ENCODE measurements at places on chromosomes 6 and 20.
A peak's percentile ranks its signal among the peaks of the same experiment; 100 is the strongest.

GRCh38 chr6:96196633-96197032 lies 180.9 kb downstream of the FUT9 start:
- DNase-seq = no peak

- DNase-seq = no peak
Observed at GRCh38 chr6:95866732-95867131, 149.0 kb upstream of the FUT9 start.

- DNase-seq = peak; percentile 36
Observed at GRCh38 chr6:153131037-153131981, at the start of gene RGS17. TSS of gene RGS17 (minus strand) at chr6:153131282. CDS start at chr6:153044018, 87,264 bp downstream.

DNA sequence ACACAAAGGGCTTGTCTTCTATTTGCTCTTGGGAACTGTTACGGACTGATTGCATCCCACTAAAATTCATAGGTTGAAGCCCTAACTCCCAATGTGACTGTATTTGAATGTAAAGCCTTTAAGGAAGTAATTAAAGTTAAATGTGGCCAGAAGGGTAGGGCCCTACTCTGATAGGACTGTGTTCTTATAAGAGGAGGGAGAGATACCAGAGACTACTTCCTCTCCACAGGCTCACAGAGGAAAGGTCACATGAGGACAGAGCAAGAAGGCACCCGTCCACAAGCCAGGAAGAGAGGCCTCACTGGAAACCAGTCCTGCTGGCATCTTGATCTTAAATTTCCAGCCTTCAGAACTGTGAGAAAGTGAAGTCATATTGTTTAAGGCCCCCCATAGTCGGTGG lies 211.9 kb downstream of the CDH26 start:
- no peak for DNase-seq

DNA sequence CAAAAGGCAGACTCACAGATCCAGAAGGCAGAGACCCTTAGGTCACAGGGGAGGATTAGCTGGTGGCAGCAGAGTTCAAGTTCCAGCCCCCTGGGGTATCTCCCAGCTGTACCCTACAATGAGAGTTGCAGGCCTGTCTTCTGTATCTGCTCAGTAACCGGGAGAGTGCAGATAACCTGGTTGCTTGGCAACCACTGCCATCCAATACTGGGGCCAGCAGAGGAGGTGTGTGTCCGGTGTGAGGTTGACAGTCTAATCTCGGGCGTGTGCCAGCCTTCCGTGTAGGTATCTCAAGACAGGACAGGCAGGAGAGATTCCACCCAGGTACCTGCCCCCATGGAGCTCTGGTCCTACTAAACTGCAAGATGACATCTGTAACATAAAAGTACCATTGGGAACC lies 56.6 kb upstream of the TBC1D7 start:
- no peak for DNase-seq

DNA sequence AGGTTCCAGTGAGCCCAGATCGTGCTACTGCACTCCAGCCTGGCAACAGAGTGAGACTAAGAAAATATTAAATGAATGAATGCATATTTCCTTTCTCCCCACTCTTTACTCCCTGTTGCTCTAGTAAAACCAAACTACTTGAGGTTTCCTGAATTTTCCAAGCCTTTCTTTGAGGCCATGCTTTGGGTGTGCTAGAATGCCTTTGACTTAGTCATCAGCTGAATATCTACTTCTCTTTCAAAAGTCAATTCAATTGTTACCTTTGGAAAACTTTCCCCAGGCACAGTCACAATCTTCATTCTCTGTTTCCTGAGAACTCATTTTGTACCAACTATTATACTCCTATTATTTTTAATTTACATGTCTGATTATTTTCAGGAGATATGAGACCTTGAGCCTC lies 27.5 kb upstream of the CEP85L start:
- DNase-seq = no peak

DNA sequence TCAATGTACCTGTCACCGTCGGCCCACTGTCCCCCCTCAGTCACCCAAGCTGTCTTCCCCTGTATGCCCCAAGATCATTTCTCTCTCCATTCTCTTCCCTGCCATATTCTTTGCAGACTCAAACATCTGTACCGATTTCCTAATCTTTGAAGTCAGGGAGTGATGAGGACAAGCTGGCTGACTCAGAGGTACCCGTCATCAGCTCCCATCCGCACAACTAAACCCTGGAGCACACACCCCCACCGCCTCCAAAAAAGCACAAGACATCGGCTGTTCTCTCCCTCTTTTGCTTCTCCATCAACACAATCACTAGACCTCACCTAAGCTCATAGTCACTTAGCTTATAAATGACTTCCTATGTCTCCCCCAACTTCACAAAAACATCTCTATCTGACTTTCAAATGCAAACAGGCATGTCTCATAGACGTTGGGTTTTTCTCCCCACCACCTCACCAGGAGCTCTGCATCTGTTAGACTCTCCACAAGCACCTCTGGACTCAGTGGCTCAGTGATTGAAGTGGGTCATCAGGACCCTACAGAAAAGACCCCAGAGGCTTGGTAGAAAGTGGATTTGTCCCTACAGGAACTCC lies 11.5 kb upstream of the NFATC2 start:
- DNase-seq = no peak

DNA sequence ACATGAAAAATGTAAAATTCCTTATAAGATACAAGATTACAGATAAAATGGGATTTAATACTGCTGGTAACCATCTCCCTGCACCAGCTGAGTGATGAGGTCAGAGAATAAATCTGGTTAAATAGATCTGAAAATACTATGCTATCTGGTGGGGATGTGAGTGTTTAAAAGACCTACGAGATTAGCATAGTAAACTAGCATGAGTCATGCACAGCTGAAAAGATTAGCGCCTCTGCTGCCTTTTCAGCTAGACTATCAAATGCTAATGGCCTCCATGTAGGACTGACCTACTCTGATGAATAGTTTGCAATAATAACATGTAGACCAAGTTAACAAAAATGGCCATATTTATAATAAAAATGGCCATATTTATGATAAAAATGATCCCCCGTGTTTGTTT lies 553.3 kb downstream of the C6orf118 start:
- no peak for DNase-seq

DNA sequence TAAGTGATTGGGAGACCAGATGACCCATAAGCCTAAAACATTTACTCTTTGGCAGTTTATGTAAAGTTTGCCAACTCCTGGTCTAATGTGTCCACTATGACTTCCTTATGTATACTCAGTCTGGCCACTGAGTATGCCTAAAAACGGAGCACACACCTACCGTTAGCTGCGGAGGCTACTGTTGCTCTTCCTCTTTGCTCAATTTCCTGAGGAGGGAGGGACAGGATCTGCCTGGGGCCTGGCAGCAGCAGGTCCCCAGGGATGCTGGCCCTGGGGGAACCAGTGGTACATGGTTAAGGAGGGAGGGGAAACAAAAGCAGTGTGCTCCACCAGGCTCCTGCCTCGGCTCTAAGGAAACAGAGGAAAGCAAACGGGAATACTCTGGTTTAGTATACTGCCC lies 113.5 kb downstream of the CDYL start:
- no peak for DNase-seq

GRCh38 chr20:3323398-3323797 lies 84.1 kb downstream of the DNAAF9 start:
- DNase-seq = no peak

DNA sequence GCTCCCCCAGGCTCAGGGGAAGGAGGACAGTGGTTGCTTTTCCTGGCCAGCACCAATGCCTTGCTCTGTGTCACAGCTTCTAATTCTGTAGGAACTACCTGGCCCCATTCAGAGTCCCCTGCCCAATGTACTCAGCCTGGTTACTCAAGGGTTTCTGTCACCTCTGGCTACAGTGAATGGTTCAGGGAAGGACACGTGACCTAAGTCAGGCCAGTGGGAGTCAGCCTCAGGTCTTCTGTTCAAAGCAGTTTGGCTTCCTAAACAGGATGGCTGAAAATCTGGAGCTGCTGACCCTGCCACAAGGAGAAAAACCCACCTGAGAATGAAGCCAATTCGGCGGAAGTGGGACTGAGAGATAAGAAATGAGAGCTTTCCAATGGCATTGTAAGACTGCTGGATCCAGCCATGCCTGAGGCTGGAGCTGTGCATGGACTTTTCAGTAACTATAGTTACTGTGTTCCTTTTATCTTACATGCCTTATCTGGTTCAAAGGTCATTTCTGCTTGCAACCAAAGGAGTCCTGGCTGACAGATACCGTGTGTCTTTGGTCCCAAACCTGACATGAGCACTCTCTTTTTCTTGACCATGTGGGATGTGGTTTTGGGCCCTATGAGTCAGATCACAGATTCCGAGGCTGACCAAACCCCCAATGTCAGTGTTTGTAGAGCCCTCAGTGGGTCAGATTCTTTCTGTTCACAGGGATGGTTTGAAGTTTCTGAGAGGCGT lies 104.3 kb downstream of the SULF2 start:
- no peak for DNase-seq

- DNase-seq = no peak
Observed at GRCh38 chr6:43856005-43856765, 86.2 kb downstream of the VEGFA start.

- no peak for DNase-seq
Observed at GRCh38 chr6:112307707-112308106, 39.4 kb upstream of the RFPL4B start.

- no peak for DNase-seq
Observed at GRCh38 chr6:77173472-77174074, 289.7 kb downstream of the HTR1B start.

- DNase-seq = no peak
Observed at GRCh38 chr6:161222706-161223234, 51.1 kb downstream of the AGPAT4 start.

- DNase-seq = no peak
Observed at GRCh38 chr6:142246960-142247359, 54.8 kb upstream of the ADGRG6 start.

GRCh38 chr6:83615025-83615999 lies 93.6 kb downstream of the SNAP91 start:
- no peak for DNase-seq

DNA sequence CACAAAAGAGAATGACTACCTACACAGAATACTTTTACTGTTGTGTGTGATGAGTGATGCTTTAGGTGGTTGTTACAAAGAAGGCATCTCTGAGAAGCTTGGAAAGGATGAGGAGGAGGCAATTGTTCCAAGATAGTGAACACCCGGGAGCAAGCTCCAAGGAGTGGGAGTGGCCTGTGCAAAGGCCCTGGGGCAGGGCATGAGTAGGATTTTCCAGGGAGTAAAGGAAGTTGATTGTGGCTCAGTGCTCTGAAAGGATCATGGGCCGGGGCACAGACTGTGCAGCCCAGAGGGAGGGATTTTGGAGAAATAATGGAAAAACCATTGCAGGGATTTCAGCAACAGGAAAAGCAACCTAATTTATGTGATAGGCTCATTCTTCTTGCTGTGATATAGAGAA lies 264.3 kb downstream of the CDH26 start:
- DNase-seq = no peak

GRCh38 chr6:142725024-142725770 lies 219.8 kb downstream of the HIVEP2 start:
- no peak for DNase-seq

- no peak for DNase-seq
Observed at GRCh38 chr6:41200296-41200900, 551 bp downstream of the TREML2 start.

- peak; percentile 69 for DNase-seq
Observed at GRCh38 chr6:113994934-113995342, 24.0 kb upstream of the HDAC2 start.

GRCh38 chr6:82484001-82484400 lies 120.4 kb downstream of the TPBG start:
- DNase-seq = no peak

DNA sequence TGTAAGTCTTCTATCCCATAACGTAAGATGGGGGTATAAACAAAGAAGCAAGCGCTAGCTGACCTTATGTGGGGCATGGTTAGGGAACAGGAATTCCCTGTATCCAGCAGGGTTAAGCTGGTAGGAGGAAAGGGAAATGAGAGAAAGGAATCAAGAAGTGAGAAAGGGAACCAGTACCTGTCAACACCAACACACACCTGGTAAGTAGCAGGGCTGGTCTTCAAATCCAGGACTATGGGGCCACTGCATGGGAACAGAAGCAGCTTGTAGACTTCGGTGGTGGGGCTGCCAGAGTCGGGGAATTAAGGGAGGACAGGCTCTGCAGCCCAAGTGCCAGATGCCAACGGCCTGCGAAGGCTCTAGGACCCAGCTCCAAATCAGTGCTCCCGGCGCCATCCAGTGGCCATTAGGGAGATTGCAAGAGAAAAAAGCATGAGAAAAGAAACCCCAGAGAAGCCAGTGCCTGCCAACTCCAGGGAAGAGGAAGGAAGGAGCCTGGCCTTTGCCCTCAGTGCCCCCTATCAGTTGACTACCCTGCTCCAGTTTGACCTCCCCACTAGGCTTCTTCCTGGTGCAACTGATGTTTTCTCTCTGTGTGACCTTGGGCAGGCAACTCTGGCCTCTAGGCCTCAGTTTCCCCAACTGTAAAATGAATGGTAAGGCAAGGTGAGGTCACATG lies 15.8 kb upstream of the RBPJL start:
- DNase-seq = peak; percentile 28

DNA sequence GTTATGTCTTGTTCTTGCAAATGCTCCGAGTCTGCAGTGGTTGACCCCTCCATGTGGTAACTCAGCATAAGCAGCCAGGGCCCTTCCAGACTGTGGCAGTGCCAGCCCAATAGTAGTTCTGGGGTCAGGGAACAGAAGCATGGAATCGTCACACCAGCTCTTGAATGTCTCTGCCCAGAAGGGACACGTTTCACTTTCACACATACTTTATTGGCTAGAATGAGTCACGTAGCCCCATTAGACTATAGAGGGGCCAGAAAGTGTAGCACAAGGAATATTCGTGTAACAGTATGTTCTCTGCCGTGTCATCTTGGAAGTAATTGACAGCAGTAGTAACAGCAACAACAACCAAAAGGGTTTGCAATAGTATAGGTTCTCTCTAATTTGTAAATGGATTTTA lies 254.7 kb downstream of the FARS2 start:
- no peak for DNase-seq

- no peak for DNase-seq
Observed at GRCh38 chr20:39660965-39661364, 698.8 kb downstream of the DHX35 start.

GRCh38 chr6:62891065-62891647 lies 320.1 kb upstream of the FKBP1C start:
- no peak for DNase-seq

GRCh38 chr6:165983112-165984072 lies 184.3 kb downstream of the TBXT start:
- DNase-seq = no peak

DNA sequence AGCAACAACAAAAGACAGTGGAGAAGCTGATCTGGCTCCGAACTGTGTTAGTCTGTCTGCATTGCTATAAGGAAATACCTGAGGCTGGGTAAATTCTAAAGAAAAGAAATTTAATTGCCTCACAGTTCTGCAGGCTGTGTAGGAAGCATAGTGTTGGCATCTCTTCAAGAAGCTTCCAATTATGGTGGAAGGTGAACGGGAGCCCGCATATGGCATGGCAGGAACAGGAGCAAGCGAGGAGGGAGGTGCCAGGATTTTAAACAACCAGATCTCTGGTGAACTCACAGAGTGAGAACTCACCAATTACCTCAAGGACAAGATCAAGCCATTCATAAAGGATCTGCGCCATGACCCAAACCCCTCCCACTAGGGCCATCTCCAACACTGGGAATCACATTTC lies 293.5 kb downstream of the SMOC2 start:
- DNase-seq = no peak
